Mesenteric fat pad (tissue), 1 donor: ENCODE measurements at places on chromosomes 1 and 21. TPM values are rescaled to one million over a fixed set of nuclear protein-coding genes. Genes with fewer than 3 reads are reported as not detected.
A peak's percentile ranks its signal among the peaks of the same experiment; 100 is the strongest.

GRCh38 chr1:40848530-40849189 is 13.5 kb downstream of the CITED4 start:
- DNase-seq: no peak

DNA sequence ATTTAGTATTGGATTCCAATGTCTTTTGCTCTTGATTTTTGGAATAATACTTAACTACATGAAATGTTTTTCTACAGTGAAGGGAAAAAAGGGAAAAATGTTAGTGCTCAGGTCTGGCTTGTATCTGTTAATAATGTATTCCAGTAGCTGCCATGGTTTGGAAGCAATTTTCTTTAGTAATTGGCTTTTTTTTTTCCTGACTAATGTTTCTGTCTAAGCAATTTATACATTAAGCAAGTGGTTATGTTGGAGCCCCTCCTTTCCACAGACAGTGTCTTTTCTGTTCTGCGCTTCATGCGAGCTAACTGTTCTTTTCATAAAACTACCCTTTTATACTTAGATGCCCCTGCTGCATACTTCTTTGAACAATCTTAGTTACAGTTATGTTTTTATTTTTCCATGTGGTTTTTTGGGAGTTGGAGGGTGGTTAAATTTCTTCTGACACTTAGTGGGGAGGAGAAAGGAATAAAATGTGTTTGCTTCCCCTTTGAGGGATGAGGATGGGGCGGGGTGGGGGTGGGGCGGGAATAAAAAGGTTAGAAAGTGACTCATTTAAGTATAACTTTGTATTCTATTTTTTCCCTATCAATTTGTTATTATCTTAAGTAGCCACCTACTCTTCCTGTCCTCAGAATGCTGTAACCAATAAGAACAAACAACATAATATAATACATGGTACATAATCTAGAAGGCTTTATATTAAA is 83.1 kb downstream of the CLIC4 start:
- no peak for DNase-seq

DNA sequence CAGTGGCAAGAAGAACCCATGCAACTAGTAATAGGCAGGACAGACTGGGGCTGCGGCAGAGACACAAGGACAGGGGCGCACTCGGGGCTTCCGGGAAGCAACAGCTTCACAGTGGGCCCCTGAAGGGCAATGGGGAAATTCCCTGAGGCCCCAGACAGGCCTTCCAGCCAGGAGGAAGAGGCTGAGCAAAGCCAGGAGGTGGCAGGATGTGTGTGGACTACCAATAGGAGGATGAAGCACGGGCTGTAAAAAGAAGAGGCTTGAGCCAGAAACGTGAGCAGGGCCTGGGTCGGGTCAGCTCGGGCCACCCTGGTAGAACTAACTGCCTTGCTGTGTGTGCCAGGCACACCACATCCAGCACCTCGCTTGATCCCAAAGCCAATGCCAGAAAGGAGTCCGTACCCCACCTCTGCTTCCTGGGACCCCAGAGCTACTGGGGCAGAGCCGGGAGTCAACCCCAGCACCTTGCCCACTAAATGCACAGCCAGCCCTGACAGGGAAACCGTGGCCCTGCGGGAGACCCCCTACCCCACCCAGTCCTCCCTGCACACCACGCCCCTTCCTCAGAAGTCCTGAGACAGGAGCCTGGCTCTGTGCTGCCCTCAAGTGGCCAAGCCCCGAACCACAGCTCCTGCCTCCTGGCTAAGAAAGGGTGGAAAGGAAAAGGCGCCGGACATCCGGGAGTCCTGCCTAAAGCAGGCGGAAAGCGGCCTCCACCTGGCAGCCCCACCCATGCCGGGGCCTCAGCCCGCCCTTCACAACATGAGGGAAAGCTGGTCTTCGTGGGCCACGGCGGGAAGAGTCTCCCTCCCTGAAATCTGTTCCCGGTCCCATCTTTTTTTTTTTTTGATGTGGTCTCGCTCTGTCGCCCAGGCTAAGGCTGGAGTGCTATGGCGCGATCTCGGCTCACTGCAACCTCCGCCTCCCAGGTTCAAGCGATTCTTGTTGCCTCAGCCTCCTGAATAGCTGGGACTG is 33.7 kb downstream of the TTC39A start:
- DNase-seq: peak; percentile 93

GRCh38 chr1:24052220-24052619 is 59.7 kb downstream of the MYOM3 start:
- no peak for DNase-seq

- DNase-seq: no peak
These were observed 17.5 kb downstream of the UBASH3A start for GRCh38 chr21:42421018-42421793.

DNA sequence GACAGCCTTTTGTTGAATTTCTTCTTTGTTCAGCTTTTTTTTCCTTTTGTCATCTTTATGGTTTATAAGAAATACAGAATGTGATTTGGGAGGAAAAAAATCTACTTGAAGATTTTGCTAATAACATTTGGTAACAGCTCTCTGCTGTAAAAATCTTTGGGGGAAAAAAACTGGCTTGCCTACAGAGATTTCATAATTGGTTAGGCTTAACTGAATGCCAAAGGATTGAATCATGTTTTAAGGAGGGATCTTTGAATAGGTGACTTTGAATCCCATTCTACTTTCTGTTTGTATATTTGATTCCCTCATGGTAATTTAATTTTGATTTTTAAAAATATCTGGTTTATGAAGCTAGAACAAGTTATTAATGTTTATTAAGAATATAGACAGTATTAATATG is 3.2 kb downstream of the BTF3L4 start:
- no peak for DNase-seq

The LINGO4 gene
- total RNA-seq: not detected

- DNase-seq: no peak
These were observed 68.7 kb upstream of the MPC2 start for GRCh38 chr1:168005529-168005928.

DNA sequence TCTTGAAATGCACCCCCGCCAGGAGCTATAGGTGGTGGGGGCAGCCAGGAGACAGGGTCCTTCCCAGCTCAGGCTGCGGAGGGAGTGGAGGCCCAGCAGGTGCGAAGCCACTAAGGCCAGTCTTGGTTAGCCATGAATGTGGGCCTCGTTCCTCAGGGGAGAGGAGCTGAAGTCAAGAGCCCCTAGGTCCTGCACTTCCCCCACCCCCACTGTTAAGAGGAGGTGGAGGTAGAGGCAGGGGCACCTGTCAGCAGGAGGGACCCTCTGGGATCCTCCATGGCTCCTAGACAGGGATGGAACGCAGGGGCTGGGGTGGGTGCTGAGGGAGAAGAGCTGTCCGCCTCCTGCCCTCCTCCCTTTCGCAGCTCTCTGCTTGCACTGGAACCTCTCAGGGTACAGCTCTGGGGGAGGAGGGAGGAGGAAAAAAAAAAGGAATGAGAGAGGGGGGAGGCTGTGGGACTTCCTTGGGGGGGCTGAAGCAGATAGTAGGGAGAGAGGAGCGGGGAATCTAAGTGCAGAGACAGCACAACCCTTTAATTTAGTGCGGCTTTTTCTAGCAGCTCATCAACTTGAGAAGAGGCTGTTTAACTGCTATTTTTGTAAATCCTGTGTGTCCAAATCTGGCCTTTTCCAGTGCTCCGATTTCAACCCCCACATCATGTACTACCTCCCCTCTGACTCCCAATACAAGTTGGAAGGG is 37.0 kb downstream of the MATN1 start:
- DNase-seq: peak; percentile 62

The CFH gene
- 72.7 TPM for total RNA-seq

The PPFIA4 gene
- total RNA-seq: 0.55 TPM

The SPTA1 gene
- 0.55 TPM for total RNA-seq

DNA sequence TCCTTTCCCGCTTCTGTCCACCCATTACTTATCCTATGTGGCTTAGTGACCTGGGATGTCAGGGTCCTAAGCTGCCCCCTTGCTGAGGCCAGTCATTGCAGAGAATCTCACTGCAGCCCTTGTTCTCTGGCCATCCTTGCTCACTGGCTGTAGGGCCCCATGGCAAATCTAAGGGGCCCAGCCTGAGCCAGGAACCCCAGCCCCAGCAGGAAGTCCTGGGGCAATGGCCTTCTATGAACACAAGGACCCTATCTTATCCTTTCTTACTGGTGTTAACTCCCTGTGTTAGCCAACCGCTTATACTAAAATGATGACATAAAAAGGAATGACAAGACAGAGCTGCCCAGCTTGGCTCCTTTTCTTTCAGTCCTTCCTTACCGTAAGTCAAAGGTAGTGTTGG is 29.9 kb downstream of the DHCR24 start:
- DNase-seq: no peak

- DNase-seq: no peak
These were observed 90.1 kb upstream of the ACTRT2 start for GRCh38 chr1:2930913-2931723.

DNA sequence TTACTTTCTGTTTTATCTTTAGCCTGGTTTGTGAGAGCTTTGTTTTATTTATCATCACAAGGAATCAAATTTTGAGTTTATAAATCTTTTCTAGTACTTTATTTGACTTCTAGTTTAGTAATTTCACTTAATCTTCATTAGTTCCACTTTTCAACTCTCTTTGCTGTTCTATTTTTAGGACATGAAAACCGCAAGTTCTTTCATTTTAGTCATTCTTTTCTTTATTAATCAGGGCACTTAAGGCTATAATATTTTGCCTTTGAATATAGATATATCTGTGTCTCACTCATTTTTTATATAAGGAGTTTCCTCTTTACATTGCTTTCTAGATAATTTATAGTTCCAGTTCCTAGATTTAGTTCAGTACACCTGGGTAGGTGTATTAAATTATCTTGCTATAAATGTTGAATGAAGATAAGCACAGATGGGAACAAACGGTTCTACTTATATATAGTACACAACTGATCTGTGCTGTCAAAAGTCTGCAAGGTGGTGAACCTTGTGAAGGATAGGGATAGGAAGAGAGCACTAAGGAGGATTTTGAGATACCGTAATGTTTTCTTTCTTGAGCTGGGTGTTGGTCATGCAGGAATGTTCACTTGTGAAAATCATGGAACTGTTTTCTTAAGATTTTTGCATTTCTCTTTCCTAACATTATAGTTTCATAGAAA is 402.3 kb downstream of the RYR2 start:
- no peak for DNase-seq

The TAL1 gene
- total RNA-seq: 11.0 TPM

GRCh38 chr1:92922356-92923035 is 38.8 kb downstream of the DIPK1A start:
- no peak for DNase-seq

DNA sequence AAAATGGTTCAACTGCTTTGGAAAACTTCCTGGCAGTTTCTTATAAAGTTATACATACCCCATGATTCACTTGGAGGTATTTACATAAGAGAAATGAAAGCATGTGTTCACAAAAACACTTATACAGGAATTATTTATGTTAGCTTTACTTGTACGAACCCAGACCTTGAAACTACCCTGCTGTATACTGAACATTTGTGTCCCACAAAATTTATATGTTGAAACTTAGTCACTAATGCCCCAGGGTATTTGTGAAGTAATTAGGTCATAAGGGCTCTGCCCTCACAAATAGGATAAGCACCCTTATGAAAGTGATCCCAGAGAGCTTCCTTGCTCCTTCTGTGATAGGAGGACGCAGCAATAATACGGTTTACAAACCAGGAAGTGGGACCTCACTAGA is 42.7 kb upstream of the B3GALT2 start:
- no peak for DNase-seq

- DNase-seq: no peak
These were observed 10.8 kb downstream of the S1PR1 start for GRCh38 chr1:101247404-101248287.

The GPR25 gene
- not detected for total RNA-seq

- no peak for DNase-seq
These were observed 690.5 kb upstream of the NR5A2 start for GRCh38 chr1:199336745-199337640.

- no peak for DNase-seq
These were observed 54.1 kb upstream of the LRIG2 start for GRCh38 chr1:113018911-113019310.

DNA sequence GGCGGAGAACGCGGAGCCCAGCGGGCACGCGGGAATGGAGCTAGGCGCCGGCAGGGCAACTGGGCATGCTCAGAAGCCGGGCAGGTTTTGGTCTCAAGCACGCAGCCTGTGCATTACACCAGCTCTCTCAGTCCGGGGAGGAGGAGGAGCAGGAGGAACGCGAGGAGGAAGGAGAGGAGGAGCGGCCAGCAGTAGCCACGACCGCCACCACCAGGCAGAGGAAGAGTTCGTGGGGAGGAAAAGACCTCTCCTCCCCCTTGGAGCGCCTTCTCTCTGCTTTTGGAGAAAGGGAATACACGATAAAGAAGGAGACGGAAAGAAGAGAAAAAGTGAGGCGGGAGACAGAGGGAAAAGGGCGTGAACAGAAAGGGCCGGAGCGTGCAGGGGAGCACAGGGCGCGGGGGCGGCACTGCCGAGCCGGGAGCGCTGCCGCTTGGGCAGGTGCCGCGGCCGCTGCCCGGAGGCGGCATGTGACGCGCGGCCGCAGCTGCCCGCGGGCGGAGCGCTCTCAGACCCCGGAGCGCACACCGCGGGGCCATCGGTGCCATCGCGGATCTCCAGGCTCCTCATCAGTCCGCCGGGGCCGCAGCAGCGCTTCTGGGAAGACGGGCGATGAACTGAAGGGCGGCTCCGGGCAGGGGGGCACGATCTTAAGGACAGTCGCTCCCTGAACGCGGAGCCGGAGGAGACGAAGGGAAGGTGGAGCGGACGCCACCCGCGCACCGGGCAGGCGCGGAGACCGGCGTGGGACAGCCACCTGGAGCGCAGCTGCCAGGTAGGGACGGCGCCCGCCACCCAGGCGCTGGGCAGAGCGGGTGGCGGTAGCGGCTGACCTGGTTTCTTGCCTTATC is at the start of gene CHRM3:
TSS of gene CHRM3 (plus strand) at position 116 of the 851 bp plus-strand sequence. CDS start 520,884 bp downstream, outside the sequence.
- no peak for DNase-seq

DNA sequence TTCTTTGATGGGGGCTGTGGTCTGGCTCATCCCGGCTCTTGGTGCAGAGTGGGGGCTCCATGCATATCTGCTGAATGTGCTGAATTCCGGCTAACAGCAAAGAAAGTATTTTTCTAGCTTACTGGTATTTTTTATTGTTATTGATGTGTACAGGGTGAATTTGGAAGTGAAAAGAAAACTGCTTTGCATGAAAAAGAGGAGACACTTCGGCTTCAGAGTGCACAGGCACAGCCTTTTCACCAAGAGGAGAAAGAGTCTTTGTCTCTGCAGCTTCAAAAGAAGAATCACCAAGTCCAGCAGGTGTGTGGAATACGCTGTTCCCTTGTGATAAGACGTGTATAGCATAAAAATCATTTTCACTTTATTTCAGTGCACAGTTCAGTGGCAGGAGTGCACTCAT is 57.6 kb downstream of the PCNT start:
- DNase-seq: no peak

DNA sequence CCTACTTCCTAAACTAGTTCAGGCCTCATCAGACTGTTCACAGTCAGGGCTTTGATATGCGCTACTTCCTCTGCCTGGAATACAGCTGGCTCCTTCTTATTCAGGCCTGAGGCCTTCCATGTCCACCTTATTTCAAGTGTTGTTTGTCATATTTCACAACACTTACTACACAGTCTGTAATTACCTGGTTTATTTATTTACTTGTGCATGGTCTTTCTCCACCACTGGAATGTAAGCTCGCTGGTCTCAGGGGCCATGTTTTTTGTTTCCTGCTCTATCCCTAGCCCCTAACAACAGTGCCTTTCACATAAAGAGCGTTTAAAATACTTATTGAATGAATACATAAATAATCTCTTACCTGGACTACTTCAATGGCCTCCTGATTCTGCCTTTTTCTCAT is 4.6 kb upstream of the SRSF4 start:
- DNase-seq: no peak
